ENCODE measurements at places on chromosomes 4 and X. TPM values are rescaled to one million over a fixed set of nuclear protein-coding genes. Genes with fewer than 3 reads are reported as not detected.

Gene ANK2
- not detected for total RNA-seq

GRCh38 chr4:108287834-108288413 lies 119.2 kb upstream of the LEF1 start:
- H3K4me3 ChIP-seq: no peak overlapping the region
- H3K36me3 ChIP-seq: no peaks in the 10 kb centered on the region
- no peak for DNase-seq
- H3K4me1 ChIP-seq: no peaks in the 10 kb centered on the region

Gene SPANXN5
- total RNA-seq: not detected

- H3K27me3 ChIP-seq: no peaks in the 10 kb centered on the region
- H3K36me3 ChIP-seq: no peaks in the 10 kb centered on the region
- no peak overlapping the region for H3K27ac ChIP-seq
- H3K4me3 ChIP-seq: no peak overlapping the region
- H3K4me1 ChIP-seq: no peaks in the 10 kb centered on the region
These were observed 85.9 kb downstream of the SORCS2 start for GRCh38 chr4:7278071-7278765.

DNA sequence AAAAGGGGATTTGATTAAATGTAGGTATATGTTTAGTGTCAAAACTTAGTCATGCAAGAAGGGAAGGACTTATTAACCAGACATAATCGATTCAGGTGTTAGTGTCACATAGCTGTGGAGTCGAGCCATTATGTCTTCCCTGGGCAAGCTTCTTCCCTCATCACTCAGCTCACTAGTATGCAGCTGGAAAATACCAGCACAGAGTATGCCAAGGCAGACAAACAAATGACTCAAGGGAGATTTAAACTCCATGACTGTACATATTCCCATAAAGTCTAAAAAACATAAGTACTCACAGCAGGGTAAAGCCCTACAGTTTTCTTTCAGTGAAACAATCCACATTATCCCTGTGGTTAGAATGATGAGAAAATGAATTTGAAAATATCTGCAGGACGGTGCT lies 304.5 kb downstream of the CBLL2 start:
- no peaks in the 10 kb centered on the region for H3K36me3 ChIP-seq
- no peaks in the 10 kb centered on the region for H3K27me3 ChIP-seq
- no peak overlapping the region for H3K4me3 ChIP-seq
- DNase-seq: no peak

Gene MTNR1A
- not detected for total RNA-seq

Gene CDKL5
- total RNA-seq: 2.9 TPM

Gene PRRG1
- total RNA-seq: not detected

DNA sequence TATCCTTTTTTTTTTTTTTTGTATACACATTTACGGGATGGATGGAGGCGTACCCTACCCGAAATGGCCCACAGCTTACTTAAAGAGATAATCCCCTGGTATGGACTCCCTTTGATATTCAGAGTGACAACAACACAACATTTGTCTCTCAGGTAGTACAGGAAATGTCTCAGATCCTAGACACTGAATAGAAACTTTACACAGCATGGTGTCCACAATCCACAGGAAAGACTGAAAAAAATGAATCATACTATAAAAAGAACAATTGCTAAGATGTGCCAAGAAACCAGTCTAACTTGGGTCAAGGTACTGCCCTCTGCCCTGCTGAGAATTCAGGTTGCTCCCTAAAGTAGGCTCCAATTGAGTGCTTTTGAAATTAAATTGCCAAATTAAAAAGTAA lies 100.8 kb upstream of the LANCL3 start:
- no peak overlapping the region for H3K4me3 ChIP-seq
- H3K27ac ChIP-seq: no peak overlapping the region
- H3K36me3 ChIP-seq: no peaks in the 10 kb centered on the region
- no peak for DNase-seq
